ENCODE measurements at places on chromosomes 1 and 21.

GRCh38 chr1:52814465-52814864, 28.1 kb upstream of the ZYG11A start:
- DNase-seq: no peak

GRCh38 chr1:159598196-159598595, 10.6 kb downstream of the APCS start:
- no peak for DNase-seq

- DNase-seq: no peak
Observed at GRCh38 chr21:44359396-44359795, 6.0 kb downstream of the TRPM2 start.

GRCh38 chr1:182956708-182957365, 3.9 kb upstream of the SHCBP1L start:
- DNase-seq: no peak

GRCh38 chr1:11643782-11644181, 10.4 kb downstream of the FBXO2 start:
- DNase-seq: no peak

DNA sequence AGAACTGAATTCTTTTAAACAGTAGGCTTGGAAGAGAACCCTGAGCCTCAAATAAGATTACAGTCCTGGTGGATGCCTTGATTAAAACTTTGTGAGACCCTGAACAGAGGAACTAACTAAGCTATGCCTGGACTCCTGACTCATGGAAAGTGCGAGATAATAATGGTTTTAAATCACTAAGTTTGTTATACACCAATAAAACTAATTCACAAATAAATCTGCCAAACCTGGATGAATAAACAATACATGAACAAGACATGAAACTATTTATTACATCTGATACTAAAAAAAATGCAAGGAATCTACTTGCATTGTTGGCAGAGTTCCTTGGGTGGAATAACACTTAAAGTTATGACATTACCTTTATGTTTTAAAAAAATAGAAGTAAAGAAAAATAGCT, 118.4 kb downstream of the PIGK start:
- no peak for DNase-seq

GRCh38 chr1:164589961-164590507, 31.1 kb downstream of the PBX1 start:
- DNase-seq: no peak

DNA sequence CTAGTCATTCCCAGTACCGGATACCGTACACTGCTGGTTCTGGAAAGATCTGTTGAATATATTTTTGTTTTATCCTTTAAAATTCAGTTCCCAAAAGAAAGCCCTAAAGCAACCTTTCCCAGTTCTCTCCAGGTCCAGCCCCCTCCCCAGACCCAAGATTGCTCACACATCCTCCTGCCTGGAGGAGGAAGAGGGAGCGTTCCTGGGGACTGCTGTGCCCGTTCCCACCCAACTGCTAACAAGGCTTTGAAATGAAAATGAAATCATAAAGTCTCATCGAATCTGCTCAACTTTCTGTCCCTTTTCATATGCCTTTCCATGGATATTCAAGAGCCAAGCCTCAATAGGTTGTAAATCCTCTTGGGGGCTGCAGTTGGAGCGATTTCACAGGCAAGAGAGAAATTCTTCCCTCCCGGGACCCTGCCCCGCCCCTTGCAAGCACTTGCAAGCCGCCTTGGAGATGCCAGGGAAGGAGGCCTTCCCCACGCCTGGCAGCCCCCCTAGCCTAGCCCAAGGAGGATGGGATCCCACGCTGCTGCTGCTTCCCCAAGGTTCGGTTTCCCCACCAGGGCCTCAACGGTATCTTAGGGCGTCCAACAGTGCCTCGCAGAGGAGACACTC, 113.2 kb upstream of the CACHD1 start:
- no peak for DNase-seq

DNA sequence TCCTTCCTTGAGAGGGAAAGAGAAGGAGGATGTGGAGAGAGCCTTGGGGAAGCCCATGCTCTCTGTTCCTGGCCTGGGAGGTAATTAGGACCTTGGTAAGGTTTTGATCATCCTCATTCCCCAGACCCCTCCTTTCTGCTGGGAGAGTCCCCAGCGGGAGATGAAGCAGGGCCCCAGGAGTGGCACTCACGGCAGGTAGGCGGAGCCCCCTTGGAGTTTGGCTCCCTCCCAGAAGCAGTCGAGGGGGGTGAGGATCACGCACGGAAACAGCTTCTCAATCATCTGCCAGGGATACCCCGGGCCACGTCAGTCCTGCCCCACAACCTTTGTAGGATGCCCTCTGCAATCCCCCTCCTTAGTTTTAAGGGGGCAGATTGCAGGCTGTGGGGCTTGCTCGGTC, 11.5 kb downstream of the PTCH2 start:
- DNase-seq: no peak

GRCh38 chr1:160127381-160127780, 11.8 kb downstream of the ATP1A2 start:
- no peak for DNase-seq

- no peak for DNase-seq
Observed at GRCh38 chr1:41691424-41691823, 206.9 kb upstream of the EDN2 start.

- DNase-seq: no peak
Observed at GRCh38 chr1:208682664-208683013, 438.5 kb upstream of the PLXNA2 start.

- DNase-seq: no peak
Observed at GRCh38 chr1:41175546-41175945, 66.6 kb downstream of the SCMH1 start.

- no peak for DNase-seq
Observed at GRCh38 chr1:24096009-24096738, 15.8 kb downstream of the MYOM3 start.

- no peak for DNase-seq
Observed at GRCh38 chr1:1928231-1929101, 9.4 kb upstream of the TMEM52 start.

- no peak for DNase-seq
Observed at GRCh38 chr1:212467843-212468482, 35.2 kb downstream of the NENF start.

GRCh38 chr1:89487972-89488371, 36.7 kb upstream of the LRRC8B start:
- no peak for DNase-seq

DNA sequence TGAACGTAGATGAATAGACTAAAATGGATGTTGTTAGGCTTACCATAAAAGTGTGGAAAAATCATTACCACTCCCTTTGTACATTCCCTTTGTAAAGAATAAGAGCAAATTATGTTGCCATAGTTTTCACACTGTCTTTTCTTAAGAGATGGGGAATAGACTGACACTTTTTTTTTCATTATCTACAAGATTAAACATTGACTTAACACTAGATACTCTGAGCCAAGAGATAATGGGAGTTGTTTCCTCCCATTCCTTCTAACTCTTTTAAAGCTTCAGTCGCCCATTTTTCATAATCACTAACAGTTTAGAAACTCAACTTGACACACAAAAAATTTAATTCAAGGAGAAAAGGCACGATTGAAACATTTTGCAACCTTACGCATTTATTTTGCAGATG, 10.1 kb downstream of the AIDA start:
- no peak for DNase-seq

DNA sequence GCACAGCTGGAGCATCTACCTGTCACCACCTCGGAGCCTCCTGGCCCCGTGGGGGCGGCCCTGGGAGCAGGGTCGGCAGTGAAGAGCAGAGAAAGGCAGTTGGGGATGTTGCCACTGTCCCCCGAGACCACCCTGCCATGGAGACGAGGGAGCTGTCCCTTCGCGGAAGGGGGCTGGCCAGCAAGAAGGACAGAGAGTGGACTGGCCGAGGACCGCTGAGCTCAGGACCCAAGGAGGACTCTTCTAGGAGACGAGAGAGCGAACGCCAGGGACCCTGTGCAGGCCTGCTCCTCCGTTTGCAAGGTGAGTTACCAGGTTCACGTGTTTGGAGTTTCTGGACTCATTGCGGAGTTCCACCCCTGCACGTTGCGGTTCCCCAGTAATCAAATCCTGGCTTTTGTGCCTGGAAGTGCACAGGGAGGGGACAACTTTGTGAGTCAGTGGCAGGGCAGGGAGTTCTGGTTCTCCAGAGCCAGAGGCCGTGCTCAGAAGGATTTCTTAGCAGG, 5.6 kb upstream of the POFUT2 start:
- no peak for DNase-seq

DNA sequence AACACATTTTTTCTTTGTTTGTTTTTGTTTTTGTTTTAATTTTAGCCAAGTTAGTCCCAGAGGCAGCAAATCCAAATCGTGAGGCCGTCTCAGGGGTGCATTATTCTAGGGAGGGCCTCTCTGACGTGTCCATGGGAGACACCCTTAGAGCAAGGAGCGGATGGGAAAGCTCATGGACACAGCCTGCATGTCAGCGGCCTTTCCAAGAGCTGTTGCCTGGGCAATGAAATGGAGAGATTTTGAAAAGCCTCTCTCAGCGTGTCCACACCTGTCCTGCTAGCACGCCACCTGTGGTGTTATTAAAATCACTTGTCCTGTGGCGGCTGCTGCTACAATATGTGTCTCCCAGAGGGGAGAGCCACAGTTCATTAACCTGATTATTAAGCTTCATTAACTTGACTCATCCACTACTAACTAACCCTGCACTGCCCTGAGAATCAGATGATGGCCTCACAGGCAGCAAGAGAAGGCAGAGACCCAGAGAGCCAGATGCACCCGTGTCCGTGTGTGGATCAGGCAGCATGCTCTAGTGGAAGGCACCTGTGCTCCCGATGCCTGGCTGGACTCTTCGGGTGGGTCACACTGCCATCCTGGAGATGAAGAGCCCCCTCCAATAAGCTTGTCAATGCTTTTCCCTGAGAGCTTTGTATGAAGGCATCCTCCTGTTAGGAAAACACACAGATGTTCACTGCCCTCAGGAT, 133.3 kb downstream of the PGBD5 start:
- no peak for DNase-seq

DNA sequence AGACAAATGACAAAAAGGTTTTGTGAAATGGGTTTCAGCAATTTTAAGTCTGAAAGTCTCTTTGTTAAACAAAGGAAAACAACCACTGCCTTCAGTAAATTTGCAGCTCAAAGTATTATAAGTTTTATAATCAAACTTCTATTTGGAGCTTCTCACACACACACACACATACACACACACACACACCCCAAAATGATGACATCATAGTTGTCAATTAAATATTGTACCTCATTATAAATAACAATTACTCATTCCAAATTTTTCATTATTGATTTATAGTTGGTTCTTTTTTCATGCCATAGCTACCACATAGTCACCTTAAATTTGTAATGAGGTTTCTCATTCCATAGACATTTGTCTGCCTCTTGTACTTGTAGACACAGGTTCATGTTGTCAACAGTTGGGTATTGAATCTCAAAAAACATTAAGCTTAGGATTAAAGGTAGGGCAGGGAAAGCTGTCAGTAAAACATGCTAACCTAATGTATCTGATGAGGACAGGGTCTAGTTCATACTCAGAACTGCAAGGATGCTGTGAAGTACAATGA, 2.4 kb upstream of the SERTAD4 start:
- DNase-seq: no peak

GRCh38 chr1:112877750-112878149, 78.2 kb downstream of the SLC16A1 start:
- DNase-seq: no peak

- DNase-seq: no peak
Observed at GRCh38 chr1:43065616-43066399, 106.3 kb downstream of the EBNA1BP2 start.

- DNase-seq: no peak
Observed at GRCh38 chr1:163201906-163202305, 810 bp downstream of the RGS5 start.

DNA sequence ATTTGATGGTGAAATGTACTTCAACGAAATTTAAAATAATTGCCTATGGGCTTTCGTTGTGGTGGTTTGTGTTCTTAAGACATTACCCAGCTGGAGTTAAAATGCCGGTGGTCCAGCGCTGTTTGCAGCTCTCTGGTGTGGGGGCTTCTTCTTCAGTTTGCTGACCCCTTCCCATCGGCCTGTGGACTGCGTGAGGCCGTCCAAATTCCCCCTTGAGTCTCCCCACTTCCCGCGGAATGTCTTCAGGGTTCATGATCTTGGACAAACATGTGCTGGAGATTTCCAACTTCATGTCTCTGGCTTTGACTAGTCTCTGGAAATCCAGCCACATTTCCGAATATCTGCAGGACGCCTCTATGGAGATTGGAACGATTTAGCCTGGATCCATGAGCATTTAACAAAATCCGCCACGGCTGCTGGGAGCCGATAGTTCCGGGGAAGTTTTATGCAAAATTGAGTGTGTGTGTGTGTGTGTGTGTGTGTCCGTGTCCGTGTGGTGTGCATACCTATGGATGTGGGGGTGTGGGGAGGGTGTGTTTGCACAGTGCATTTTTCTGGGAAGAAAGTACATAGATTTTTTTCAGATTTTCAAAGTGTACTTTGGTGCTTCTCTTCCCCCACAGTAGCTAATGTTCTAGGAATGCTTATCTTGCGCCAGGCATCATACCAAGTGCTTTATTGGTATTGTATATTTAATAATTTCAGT, 117.2 kb downstream of the PCP4 start:
- no peak for DNase-seq

DNA sequence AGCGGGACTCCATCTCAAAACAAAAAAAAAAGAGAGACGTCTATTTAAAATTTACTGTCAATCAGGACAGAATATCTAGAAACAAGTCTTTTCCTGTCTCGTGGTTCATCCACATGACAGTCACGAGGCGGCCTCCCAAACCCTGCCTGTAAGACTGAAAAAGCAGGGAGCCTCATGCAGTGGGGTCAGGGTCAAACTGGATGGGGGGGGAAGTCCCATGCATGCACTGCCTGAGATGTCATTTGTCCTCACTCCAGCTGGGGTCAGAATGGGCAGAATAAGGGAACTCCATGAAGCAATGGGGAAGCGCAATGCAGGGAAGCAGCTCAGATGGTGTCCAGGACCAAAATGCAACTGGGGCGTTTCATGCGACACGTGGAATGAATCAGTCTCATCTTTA, 85.5 kb downstream of the PIK3CD start:
- DNase-seq: no peak

GRCh38 chr1:7005762-7006161, 220.5 kb downstream of the CAMTA1 start:
- no peak for DNase-seq

- DNase-seq: peak; percentile 1
Observed at GRCh38 chr21:31732597-31733550, 956 bp upstream of the SCAF4 start.

DNA sequence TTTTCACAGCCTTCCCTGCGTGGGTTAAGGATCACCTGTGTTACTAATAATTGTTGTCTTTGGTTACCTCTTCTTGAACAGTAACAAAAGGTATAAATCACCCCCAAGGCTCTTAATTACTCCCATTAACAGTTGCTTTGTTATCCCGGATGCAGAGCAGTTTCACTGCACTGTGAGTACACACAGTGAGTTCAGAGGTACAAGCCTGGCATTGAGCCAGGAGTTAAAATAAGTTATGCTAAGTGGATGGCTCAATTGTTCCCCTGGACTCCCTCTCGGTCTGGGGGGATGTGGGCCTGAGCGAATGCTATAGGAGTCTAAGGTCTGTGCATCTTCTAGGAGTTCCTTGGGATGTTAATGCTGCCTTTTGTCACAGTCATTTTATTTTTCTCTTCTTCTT, 258.3 kb downstream of the ATG4C start:
- DNase-seq: no peak

GRCh38 chr21:34201001-34201400, 127.6 kb downstream of the MRPS6 start:
- DNase-seq: no peak

- no peak for DNase-seq
Observed at GRCh38 chr21:14382486-14382834, 486 bp downstream of the HSPA13 start.

GRCh38 chr21:26595971-26596370, 22.9 kb upstream of the CYYR1 start:
- no peak for DNase-seq
